CD4-positive, alpha-beta T cell (primary cell): ENCODE measurements at places on chromosomes 1 and 21. TPM values are rescaled to one million over a fixed set of nuclear protein-coding genes. Genes with fewer than 3 reads are reported as not detected.
A peak's percentile ranks its signal among the peaks of the same experiment; 100 is the strongest.

- no peaks in the 10 kb centered on the region for H3K27me3 ChIP-seq
- no peak for DNase-seq
- no peak overlapping the region for H3K27ac ChIP-seq
- no peak overlapping the region for H3K4me3 ChIP-seq
- peaks cover 10% of the 10 kb centered on the region for H3K36me3 ChIP-seq
- peaks cover 50% of the 10 kb centered on the region for H3K4me1 ChIP-seq
These were observed 1.8 kb downstream of the THEM4 start for GRCh38 chr1:151907363-151908139.

DNA sequence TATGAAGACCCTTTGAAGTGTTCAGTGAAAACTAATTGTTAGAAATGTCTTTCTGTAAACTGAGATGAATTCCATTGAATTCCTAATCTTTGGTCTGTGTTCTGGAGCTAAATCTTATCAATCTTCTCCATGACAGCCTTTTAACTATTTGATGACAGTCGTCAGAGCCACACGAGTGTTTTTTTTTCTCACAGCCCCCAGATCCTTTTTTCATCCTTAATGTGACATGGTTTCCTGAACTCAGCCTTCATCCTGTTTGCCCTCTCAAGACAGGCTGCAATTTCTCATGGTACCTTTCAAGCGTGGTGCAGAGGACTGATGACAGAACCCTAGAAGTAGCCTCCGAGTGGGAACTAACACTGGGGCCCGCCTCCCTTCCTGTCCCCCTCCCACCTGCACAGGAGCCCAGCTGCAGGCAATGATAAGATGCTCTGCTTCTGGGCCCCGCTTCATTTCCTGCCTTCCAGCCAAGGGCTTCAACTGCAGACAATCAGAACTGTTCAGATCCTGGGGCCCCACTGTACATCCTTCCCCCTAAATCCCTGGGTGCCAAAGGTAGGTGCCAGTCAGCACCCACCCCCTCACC lies 114.6 kb upstream of the VAV3 start:
- H3K27me3 ChIP-seq: no peaks in the 10 kb centered on the region
- DNase-seq: peak; percentile 20
- H3K4me3 ChIP-seq: no peak overlapping the region

DNA sequence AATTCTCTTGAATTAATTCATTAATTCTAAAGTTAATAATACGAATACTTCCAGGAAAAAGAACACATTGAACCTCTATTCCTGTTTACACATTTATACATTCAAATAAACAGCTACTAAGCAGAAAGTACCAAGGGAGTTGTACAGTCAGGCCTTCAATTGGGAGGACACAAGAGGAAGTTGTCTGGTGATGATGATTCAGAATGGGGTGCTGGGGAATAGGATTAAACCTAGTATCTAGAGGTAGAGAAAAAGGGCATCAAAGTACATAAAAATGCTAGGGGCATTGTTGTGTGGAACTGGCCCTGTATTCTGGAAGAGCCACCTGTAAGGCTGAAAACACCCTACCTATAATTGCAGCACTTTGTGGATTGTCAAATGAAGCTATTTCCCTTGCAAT lies 71.7 kb upstream of the MROH9 start:
- no peaks in the 10 kb centered on the region for H3K4me1 ChIP-seq
- no peak for DNase-seq
- no peaks in the 10 kb centered on the region for H3K27me3 ChIP-seq
- no peak overlapping the region for H3K27ac ChIP-seq
- H3K4me3 ChIP-seq: no peak overlapping the region

B3GALT5 gene
- not detected for total RNA-seq

HSF2BP gene
- 0.93 TPM for total RNA-seq

OR2W3 gene
- 1.3 TPM for total RNA-seq

CD48 gene
- total RNA-seq: 395 TPM

SPAG17 gene
- total RNA-seq: not detected
